ENCODE measurements at places on chromosomes 6 and 20.

GRCh38 chr6:951399-952181 lies 258.7 kb upstream of the EXOC2 start:
- DNase-seq = no peak

DNA sequence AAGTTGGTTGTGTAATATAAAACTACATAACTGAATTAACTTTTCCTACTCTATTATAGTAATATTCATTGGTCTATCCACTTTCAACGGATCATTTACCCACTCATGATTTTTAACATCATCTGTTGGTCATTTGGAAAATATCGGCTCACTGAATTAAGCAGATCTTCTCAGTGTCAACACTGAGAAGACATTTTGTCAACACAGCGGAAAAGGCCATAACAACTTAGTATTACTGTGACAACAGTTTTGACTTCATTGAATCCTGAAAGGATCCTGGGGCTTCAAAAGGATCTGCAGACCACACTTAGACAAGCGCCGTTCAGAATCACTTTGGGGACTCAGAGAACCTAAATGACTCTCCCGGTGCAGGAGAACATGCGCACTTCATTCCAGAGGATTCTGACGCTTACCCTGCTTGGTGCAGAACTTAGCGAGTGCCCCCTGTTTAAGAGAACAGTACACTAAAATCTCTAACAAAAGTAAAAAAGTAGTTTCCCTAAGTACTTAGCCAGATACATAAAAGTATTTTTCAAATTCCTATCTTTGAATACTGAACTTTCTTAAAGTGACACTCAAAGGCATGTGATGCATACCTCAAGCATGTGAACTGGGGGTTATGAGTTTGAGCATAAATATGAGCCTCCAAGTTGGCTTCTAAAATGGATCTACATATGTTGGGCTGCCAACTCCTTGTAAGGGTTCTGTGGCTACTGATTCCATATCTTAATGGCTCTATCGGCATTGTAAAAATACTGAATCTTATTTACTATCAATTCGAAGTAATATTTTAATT lies 4.0 kb downstream of the ZBTB2 start:
- no peak for DNase-seq

- no peak for DNase-seq
Measured at GRCh38 chr6:154561750-154562149, 51.3 kb upstream of the CNKSR3 start.

- peak; percentile 86 for DNase-seq
Measured at GRCh38 chr20:50724851-50725723, 6.3 kb upstream of the PARD6B start.

GRCh38 chr6:4687989-4688947 lies 87.9 kb upstream of the CDYL start:
- peak; percentile 39 for DNase-seq

GRCh38 chr20:63864545-63864977 lies 509 bp upstream of the TPD52L2 start:
- no peak for DNase-seq

DNA sequence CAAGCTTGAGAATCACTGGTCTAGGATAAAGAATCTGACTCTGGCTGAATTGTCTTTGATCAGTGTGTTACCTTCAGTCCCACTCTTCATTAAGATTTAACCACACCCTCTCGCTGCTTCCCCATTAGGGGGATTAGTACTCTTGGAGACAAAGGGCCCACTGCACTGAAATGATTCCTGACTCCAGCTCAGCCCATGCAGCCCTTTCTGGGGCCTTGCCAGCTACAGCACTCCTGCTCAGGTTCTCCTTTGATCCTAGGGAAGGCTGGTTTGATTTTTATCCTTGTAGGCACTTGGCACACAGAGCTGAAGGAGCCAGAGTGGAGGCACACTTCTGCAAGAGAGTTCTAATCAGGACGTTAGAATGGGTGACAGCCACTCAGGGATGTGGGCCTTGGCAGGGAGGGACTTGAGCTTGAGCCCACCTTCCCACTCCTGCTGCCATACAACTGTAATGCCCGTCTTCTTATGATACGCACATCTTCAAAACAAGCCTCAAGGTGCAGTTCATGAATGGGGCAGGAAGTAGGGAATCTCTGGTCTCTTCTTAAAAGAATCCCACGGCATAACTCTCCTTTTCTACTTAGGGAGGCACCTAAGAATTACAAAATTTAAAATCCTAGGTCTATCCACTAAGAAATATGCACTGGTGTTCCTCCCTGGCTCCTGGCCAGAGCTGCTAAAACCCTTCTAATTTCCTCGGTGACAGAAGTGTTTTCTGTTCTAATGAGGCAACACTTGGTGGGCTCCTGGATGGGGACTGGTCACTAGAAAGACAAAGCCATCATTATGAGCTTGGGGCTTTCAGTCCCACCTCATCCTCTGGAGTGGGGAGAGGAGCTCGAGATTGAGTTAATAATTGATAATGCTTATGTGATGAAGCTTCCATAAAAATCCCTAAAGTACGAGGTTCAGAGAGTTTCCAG lies 1.5 kb upstream of the SLA2 start:
- no peak for DNase-seq

DNA sequence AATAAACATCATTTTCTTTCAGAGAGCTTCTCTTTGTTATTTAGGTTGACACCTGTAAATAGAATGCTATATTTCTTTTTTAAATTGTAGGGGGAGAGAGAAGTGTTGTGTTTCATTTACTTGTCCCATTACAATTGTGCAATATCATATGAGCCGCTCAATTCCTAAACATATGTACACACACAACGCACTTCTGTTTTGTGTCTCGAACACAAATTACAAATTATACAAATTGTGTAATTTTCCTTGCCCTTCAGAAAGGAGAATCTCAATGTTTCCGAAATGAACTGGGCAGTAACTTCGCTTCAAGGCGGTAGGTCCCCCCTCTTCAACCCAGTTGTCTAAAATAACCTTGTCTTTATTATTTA lies 2.6 kb upstream of the ABT1 start:
- DNase-seq = no peak

DNA sequence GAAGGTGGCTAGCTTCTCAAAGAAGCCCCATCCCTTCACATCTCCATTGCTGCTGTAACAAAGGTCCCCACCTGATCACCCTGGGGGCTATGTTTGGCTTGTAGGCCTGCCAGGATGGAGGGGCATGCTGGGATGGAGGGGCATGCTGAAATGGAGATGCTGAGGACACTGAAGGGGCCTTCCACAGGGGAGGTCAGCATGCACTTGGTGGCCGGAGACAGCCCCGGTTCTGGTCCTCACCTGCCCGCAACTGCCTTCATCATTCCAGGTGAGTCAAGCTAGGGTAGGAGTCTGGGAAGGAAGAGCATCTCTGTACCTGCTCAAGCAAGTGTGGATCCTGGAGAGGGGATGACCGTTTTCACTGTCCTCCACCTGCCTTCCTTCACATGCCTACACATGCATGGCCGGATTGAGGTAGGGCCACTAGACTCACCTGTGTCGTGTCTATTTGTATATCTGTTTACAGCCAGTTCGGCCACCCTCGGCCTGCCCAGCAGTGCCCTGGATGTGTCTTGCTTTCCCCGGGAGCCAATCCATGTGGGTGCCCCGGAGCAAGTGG lies 6.0 kb downstream of the L3MBTL1 start:
- no peak for DNase-seq

DNA sequence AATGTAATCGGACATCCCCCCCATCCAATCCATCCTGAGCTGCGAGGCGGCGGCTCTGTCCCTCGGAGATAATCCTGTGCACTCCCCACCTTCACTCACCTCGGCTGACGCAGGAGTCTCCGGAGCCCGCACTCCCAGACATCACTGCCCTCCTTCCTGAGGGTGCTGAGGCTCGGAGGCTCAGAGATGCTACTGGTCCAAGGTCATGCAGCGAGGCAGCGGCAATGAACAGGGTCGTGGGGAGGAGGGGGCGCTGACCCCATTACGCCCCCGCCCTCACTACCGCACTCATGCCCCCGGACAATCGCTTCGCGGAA lies 485 bp downstream of the ADISSP start:
- DNase-seq = no peak

- no peak for DNase-seq
Measured at GRCh38 chr6:15580326-15580725, 82.5 kb downstream of the DTNBP1 start.

GRCh38 chr20:37990571-37991151 lies 42.6 kb downstream of the TTI1 start:
- no peak for DNase-seq

- no peak for DNase-seq
Measured at GRCh38 chr6:2116496-2116895, 128.9 kb downstream of the GMDS start.

GRCh38 chr20:1437235-1437904 lies 29.3 kb downstream of the NSFL1C start:
- peak; percentile 35 for DNase-seq

DNA sequence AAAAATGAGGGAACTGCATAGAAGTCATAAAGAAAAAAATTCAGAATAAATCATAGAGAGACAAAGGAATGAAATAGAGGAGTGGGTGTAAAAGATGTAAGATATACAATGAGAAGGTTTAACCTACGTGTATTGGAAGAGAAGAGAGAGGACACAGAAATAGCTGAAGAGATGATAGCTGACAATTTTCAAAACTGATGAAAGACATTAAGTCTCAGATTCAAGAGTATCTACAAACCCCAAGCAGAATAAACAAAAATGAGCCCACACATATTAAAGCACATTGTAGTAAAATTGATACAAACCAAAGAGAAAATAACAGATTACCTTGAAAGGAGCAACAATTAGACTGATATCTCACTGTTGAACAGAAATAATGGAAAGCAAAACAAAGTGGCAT lies 143.3 kb upstream of the PRND start:
- no peak for DNase-seq

DNA sequence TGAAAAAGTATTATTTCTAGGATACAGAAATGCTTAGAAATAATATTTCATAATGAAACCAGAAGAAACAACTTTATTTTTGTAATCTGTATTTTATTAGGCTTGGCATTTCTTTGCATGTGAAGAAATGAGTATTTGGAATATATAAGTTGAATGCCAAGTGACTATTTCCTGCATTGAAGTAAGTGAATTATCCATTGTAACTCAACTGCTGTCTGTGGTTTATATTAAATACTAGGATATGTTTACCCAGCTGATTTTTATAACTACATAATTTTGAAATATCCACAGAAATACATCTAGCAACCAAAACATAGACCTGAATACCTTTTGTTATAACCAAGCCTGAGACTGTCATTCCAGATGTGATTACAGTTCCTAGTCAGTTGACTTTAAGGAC lies 207.6 kb downstream of the THBS2 start:
- DNase-seq = no peak

GRCh38 chr6:29656798-29657197 lies at the start of gene MOG:
MOG (plus strand) TSS chr6:29657092; CDS start chr6:29657210, 118 bp downstream.
- no peak for DNase-seq

- no peak for DNase-seq
Measured at GRCh38 chr6:5706124-5707033, 300.3 kb downstream of the NRN1 start.

DNA sequence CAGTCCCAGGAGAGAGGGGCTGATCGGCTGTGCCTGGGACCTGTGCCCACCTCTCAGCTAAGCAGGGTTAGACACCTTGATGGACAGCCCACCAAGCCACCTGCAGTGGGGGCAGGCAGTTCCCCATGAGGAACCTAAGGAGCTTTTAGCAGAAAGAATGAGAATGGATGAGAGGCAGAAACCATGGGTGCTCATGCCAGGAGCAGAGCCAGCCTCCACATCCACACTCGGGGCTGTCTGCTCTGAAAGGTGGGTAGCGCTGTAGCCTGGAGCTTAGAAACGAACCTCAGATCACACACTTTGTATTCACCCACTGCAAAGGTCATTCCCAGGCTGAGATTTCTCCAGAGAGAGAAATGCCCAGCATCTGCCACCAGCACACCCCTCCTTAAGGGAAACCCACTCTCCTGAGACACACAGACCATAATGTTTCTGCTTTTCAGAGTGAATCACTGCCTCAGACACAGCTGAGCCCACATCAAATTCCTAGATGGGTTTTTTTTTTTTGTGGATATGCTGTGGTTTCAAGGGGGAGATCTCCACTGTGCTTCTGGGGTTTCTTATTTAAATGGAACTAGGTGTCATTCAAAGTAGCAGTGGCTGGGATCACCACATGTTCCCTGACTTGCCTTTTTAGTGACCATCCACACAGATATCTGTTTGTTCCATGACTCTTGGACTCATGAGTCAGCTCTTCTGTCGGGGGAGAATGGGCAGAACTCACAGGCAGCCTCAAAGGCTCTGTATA lies 218.9 kb downstream of the EYA2 start:
- DNase-seq = no peak

- no peak for DNase-seq
Measured at GRCh38 chr6:6709106-6709505, 120.6 kb downstream of the LY86 start.

- DNase-seq = no peak
Measured at GRCh38 chr6:57312004-57312345, 5.5 kb upstream of the PRIM2 start.

DNA sequence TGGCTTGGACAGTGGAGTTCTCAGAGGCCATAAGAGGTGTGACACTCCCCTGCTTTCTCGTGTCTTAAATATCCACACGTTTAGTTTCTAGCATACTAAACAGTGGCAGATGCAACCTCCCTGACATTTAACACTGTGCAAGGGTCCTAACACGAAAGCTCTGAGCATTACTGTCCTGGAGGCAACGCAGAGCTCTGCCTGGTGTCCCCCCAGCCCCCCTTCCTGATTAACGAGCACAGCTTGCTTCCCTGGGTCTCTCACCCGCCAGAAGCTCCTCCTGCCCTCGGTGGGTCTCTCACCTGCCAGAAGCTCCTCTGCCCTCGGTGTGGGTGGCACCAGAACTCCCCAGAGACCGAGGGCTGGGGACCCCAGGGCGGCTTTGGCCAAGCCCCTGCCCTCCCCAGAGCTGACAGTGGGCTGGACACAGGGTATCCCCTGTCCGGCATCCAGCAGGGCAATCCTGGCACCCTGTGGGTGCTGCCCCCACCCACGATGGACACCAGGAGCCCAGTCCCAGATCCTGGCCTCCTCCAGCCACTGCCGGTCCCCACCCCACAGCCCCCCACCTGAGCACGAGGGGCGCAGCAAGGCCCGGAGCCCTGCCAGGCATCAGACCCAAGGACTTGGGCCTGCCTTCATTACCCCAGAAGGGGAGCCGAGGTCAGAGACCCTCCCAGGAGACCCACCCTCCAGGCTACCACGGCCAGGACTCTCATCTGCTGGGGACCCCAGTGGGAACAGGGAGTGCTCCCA lies 12.4 kb upstream of the KCNQ2 start:
- no peak for DNase-seq

- DNase-seq = no peak
Measured at GRCh38 chr20:753136-753535, 15.2 kb downstream of the SLC52A3 start.

GRCh38 chr6:56961151-56961550 lies 6.2 kb downstream of the BEND6 start:
- DNase-seq = no peak

DNA sequence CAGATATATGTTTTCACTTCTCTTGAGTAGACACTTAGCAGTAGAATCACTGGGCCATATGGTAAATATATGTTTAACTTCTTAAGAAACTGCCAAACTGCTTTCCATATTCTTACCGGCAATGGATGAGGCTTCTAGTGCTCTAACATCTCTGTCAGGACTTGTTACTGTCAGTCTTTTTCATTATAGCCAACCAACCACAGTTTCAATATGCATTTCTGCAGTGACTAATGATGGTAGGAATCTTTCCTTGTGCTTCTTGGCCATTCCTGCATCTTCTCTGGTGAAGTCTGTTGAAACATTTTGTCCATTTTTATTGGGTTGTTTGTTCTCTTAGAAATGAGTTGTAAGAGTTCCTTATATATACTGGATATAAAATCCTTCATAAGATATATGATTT lies 66.0 kb upstream of the SYNDIG1 start:
- no peak for DNase-seq

Data from AG09309 (cell line).